ENCODE measurements at places on chromosomes 5 and 9.

GRCh38 chr5:35129921-35130485 is 82.3 kb upstream of the AGXT2 start:
- DNase-seq = peak; percentile 64

DNA sequence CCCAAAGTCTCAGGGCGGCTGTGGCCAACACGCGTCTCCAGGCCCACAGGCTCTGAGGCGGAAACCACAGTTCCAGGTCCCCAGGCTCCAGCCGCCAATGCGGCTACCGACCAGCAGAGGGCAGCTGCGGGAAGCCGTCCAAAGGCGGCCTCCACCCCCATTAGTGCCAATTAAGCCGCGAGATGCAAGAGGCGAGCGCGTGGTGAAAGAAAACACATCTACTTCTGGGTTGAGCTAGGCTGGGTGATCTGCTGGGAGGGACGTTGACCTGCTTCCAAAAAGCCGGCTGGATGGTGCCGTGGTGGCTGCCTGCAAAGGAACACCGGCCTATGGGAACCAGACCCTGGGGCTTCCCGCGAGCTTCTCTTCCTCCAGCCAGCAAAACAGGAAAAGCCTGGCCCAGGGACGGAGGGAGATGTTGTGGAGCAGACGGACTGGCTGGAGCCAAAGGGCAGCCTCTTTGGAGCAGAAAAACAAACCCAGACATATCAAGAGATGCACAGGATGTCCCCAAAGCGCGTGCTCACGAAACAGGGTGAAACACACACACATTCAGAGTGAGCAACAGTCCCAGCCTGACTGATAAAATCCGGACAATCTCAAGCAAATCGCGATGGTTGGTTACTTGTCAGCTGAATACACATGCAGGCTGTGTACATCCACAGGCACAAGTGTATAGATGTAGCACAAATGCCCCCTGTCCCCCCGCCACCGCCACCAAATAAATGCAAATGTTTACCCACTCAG is 187.1 kb upstream of the BRINP1 start:
- peak; percentile 70 for DNase-seq

- DNase-seq = no peak
Measured at GRCh38 chr5:109411627-109412026, 1.9 kb upstream of the PJA2 start.

- no peak for DNase-seq
Measured at GRCh38 chr5:148469501-148469935, 85.8 kb downstream of the FBXO38 start.

DNA sequence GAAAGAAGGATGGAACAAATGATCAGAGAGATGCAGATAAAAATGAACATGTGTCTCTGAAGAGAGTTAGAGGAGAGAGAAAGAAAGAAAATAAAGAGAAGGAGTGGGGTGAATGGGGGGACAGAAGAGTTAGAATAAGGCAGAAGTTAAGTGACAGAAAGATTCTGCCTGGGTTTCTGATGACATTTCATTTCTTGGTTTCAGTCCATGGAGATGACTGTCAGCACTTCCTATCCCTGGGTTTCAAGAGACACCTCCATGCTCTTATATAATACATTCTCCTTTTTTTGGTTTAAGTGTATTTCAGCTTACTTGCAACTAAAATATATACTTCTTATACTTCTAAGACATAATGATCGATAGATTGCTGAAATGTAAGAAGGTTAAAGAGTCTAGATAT is 213.0 kb upstream of the IL12B start:
- DNase-seq = no peak

DNA sequence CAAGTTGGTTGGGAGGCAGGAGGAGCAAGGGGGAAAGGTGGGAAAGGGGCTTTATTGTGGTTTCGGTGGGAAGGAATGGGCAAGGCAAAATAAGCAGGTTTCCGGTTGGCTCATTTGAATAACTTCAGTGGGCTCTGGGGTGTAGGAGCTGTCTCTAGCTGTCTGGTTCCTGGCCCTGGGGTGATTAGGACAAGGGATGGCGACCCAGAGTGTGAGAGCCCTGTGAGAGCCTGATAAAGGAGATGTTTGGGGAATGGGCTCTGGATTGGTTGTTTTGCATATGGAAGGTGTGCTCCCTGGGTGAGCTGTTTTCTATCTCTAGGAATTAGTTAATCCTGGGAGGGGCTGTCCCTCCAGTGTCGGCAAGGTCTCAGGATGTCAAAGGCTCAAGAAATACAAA is 15.4 kb downstream of the ANKRD34B start:
- DNase-seq = no peak

GRCh38 chr5:178114325-178115135 is 1.2 kb downstream of the N4BP3 start:
- peak; percentile 64 for DNase-seq

- no peak for DNase-seq
Measured at GRCh38 chr5:54304040-54304439, 6.3 kb downstream of the ARL15 start.

DNA sequence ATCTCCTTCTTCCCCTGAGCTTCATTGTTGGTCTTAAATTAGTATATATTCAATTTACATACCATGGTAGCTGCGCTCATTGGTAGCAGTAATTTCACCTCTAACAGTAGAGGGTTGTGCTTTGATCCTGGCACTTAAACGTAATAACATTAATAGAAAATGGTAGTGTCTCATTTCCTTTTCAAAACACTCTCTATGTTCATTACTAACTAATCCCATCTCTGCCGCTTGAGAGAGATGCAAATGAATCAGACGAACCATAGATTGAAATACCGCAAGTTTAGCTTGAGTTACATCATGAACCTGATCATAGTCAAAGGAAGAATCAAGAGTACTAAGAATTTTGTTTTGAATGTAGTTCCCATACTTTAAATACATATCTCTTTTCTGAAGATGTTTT is 2.2 kb downstream of the THBS4 start:
- no peak for DNase-seq

All from activated T-cell treated with anti-CD3 and anti-CD28 coated beads, Interleukin-2, amount 50 U/mL, for 48 hours (primary cell).